Stimulated activated CD8-positive, alpha-beta memory T cell treated with anti-CD3 and anti-CD28 coated beads, Interleukin-15, amount 100 ng/mL, for 48 hours (primary cell): ENCODE measurements at places on chromosomes 16 and 17.

- no peak for DNase-seq
Measured at GRCh38 chr16:85612191-85612800, 826 bp upstream of the GSE1 start.

- no peak for DNase-seq
Measured at GRCh38 chr16:24045641-24046040, 209.9 kb downstream of the PRKCB start.

GRCh38 chr16:27460663-27461482 is 58.9 kb downstream of the IL21R start:
- DNase-seq, result no peak

GRCh38 chr16:70715860-70716357 is 30.1 kb upstream of the MTSS2 start:
- no peak for DNase-seq

- no peak for DNase-seq
Measured at GRCh38 chr16:64453646-64454045, 668.2 kb downstream of the CDH11 start.

DNA sequence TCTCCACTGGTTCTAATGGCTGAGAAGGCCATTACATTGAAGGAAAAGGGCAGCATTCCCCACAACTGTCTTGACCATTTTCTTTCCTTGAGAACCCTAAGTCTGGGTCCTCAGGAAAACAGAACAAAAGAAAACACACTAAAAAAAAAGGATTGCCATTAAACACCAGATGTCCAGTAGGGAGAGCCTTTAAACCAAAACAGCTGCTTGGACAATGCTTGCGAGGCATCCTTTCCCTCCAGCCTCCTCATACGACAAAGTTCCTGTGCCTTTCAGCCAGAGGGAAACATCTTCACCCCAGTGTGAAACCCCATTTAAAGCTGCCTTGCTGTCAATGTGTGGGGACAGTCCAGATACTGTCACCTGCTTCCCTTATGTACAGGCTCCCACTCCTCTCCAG is 74.3 kb downstream of the MMD start:
- DNase-seq, result no peak

- no peak for DNase-seq
Measured at GRCh38 chr17:57970710-57971109, 15.5 kb upstream of the CUEDC1 start.

DNA sequence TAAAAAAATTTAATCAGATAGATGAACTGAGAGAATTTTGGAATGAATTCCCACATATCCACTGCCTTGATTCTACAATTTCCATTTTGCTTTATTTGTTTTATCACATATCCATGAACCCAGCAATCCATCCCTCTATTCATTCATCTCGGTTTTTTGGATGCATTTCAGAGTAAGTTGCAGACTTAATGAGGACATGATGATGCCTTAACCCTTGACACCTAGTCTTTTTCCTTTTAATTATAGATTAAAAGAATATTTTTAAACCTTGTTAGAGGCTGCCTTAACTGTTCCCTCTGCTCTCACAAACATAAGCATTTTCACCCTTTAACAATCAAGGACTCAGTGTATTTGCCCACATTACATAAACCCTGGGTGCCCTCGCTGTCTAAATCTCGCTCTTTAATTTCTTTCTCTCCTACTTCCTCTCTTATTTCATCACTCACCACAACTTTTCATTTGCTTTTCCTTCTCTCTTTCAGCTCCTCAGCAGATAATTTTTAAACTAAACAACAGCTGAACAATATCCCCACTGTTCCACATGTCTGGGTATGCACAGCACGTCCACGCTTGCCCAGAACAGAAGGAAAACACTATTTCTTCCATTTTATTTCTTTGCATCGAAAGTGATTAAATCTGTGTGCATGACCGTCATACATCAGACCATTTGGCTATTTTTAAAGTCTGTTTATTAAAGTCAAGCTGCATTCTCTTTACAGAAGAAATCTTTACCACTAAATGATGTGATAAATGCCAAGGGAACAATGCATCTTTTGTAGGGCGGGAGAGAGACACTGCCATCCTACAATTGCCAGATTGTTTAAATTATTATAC is 39.9 kb downstream of the IQCK start:
- no peak for DNase-seq

GRCh38 chr17:512926-513325 is 160.3 kb upstream of the RPH3AL start:
- no peak for DNase-seq

GRCh38 chr16:3092501-3092941 is 6.6 kb downstream of the ZSCAN10 start:
- no peak for DNase-seq

DNA sequence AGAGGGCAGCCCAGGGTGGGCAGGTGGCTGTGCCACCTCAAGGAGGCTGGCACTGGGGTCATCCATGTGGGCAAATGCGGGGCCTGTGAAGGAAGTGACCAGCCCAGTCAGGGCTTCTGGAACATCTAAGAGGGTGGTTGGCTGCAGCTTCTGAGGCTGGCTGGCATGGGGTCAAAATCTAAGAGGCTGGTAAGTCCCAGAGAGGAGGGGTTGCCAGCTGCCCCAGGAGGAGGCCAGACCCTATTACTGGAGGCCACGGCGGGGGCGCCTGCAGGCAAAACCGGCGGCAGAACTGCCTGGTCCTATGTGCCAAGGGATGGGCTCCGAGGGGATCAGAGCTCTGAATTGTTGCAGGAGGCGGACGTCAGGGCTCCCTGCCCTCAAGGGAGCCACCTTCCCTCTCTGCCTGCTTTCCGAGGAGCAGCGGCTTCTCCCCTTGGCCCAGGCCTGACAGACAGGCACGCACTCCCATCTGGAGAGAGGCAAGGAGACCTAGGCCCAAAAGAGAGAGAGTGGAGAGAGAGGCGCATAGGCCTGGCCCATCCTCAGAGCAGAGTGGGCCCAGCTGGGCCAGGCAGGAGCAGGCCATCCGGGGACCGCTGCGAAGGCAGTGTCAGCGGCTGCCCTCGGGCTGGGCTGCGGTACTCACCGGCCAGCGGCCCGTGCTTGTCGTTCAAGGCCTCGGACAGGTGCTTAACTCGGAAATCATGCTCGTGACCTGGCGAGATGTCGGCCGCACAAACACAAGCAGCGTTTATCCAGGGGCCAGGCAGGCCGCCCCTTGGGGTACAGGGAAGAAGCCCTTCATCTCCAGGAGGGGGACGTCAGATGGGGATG is 10.9 kb downstream of the ZACN start:
- DNase-seq, result no peak

- DNase-seq, result no peak
Measured at GRCh38 chr17:44900894-44901293, 1.6 kb upstream of the EFTUD2 start.

DNA sequence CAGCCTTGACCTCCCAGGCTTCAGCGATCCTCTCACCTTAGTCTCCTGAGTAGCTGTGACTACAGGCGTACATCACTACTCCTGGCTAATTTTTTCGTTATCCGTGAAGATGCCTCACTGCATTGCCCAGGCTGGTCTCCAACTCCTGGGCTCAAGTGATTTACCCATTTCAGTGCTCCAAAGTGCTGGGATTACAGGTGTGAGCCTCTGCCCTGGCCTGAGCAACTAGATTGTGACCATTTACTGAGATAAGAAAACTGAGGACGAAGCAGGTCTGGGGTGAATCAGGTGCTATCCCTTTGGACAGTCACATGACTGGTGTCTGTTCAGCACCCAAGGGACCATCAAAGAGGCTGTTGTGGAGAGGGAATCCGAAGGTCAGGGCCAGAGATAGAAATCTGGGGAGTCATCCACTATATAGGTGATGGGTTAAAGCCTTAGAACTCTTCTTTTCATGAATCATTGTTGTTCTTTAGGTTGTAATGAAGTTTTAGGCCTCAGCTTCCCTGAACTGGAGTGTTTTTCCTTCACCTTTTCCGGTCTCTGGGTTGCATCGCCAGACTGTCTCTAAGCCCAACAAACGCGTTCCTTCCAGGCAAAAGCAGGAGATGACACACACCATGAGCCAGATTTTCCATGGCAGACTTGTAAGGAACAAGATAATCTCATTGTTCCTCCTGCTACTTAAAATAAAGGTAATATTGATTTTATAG is 62.5 kb downstream of the FTO start:
- no peak for DNase-seq

DNA sequence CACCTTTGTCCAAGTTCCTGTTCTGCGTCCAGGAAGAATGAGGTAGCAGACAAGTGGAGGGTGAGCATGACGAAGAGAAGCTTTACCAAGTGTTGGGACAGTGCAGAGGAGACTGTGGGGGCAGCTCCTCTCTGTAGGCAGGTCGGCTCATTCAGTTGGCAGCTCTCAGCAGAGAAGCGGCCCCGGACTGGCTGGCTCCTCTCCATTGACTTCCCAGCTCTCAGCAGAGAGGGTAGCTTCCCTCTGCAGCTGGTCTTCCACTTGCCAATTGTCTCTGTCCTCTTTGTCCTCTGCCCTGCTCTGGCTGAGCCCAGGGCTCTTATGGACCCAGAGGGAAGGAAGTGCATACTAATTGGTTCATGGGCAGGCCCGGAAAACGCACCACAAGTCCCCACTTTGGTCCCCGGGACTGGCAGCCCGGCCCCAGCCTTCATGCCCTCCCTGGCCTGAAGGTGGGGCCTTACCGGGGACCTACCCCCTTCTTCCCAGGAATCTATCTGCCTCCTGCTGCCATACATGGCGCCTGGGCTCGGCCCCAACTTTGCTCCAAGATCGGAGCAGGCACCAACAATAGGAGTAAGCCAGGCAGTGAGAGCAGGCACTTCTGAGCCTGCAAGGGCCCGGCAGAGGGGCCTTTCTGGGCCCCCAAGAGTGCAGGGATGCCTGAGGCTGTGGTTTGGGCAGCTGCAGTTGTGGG is 10.1 kb downstream of the KCTD5 start:
- DNase-seq, result no peak

DNA sequence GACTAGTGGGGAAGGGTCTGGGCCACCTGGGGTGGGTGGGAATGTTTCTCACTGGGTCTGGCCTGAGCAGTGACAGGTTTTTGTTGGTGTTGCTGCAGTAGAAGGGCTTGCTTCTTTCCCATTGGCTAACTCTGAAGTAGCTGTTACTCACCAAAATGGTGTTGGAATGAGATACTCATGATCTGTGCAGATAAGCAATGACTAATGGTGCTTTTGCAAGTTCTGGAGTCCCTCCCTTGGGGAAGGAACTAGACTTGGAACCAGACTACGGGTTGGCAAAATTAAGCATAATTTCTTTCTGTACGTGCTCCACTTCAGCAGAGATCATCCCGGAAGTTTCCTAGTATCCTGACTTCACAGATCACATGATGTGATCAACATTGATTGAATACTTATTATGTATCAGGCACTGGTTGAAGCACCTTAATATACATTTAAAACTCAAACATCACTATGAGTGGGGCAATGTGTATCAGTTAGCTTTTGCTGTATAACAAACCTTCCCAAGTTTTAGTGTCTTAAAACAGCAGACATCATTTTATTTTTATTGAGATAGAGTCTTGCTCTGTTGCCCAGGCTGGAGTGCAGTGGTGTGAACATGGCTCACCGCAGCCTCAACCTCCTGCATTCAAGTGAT is 30.1 kb downstream of the CHP2 start:
- no peak for DNase-seq

DNA sequence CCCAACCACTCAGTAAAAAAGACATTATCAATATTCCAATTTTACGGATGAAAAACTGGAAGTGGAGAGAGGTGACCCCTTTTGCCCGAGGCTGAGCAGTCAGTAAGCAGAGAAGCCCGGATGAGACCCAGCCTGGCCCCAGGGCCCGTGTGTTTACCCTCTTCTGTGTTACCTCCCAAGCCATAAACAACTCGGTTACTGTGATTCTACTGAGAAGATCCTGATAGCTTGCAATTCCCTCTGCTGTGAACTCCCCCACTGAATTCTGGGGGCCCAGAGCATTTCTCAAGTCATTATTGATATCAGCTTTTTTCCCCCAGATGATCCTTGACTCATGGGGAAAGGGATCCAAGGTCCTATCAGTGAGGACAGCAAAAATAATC is 482.6 kb upstream of the ERCC4 start:
- DNase-seq, result no peak

GRCh38 chr17:37147301-37147812 is 198.6 kb downstream of the AATF start:
- no peak for DNase-seq

DNA sequence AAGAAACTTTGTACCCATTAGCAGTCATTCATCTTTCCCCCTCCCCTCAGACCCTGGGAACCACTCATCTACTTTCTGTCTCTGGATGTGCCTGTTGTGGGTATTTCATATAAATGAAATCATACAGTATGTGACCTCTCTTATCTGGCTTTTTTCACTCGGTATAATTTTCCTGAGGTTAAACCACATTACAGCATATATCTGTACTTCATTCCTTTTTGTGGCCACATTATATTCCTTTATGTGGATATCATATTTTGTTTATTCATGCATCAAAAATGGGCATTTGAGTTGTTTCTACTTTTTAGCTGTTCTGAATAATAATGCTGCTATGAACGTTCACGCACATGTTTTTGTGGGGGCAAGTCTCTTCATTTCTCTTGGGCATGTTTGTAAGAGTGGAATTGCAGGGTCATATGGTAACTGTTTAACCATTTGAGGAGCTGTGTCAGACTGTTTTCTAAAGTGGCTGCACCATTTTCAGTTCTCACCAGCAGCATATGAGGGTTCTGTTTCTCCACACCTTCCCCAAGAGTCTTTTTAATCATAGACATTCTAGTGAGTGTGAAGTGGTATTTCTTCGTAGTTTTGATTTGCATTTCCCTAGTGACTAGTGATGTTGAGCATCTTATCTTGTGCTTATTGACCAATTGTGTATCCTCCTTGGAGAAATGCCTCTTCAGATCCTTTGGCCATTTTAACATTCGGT is 3.8 kb downstream of the SNX29 start:
- DNase-seq, result no peak

DNA sequence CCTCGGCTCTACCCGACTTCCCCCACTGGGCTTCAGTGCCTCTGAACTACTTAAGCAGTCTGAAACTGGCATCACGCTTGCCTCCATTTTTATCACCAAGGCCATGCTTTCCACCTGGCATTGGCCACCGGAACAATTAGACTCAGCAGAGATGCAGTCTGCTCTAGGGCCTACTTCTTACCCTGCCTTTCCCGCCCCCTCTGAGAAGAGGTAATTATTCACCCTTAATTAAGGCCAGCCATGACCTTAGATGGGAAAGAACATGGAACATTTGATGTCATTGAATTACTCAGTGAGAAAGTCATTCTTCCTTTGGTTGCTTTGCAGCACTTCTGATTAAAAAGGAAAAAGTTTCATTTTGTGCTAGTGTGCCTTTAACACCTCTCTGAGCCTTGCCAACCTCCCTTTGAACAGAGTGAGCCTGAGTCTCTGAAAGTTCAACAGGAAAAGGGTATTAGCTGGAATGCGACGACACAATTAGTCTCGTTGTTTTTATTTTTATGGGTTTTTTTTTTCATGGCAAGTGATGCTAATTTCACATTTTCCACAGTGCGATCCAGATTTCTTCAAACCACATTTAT is 60.9 kb upstream of the TNRC6A start:
- peak; percentile 39 for DNase-seq

DNA sequence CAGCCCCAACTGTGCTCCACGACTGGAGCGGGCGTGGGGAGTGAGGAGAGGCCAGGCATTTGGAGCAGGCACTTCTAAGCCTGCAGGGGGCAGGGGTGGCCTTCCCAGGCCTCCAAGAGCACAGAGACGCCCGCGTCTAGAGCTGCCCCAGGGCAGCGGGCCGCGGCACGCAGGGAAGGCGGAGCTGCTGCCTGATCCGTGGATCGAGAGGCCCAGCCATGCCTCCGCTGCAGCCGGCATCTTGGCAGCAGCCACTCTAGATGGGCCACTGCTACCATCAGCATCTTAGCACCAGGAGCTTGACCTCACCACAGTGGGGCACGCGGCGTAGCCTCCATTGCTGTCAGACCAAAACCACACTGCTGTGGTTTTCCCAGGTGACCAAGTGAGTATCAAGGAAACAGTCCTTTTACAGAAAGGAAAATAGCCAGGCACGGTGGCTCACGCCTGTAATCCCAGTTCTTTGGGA is 20.4 kb upstream of the WDR45B start:
- DNase-seq, result peak; percentile 32

- no peak for DNase-seq
Measured at GRCh38 chr16:86716649-86717048, 138.3 kb downstream of the FOXL1 start.
